ENCODE measurements at places on chromosomes 1 and 21. TPM values are rescaled to one million over a fixed set of nuclear protein-coding genes. Genes with fewer than 3 reads are reported as not detected.

The FCN3 gene
- not detected for total RNA-seq

The KCNA10 gene
- not detected for total RNA-seq

The RGS1 gene
- not detected for total RNA-seq

The PGBD2 gene
- total RNA-seq, result 3.1 TPM

The TRIM67 gene
- not detected for total RNA-seq

The INKA2 gene
- total RNA-seq, result 0.27 TPM

The CFHR1 gene
- total RNA-seq, result 1.1 TPM

The FMO4 gene
- 7.2 TPM for total RNA-seq

The NBPF6 gene
- not detected for total RNA-seq

The DISC1 gene
- 4.7 TPM for total RNA-seq

The MAP3K21 gene
- total RNA-seq, result 0.18 TPM

The OPRD1 gene
- not detected for total RNA-seq

The TMEM167B gene
- 26.1 TPM for total RNA-seq

The RYR2 gene
- 0.25 TPM for total RNA-seq

The POMGNT1 gene
- 5.6 TPM for total RNA-seq

The HMGCL gene
- total RNA-seq, result 28.4 TPM

The UBL4B gene
- total RNA-seq, result not detected

The HUNK gene
- total RNA-seq, result 0.45 TPM

The PKN2 gene
- 58.8 TPM for total RNA-seq

The COL9A2 gene
- total RNA-seq, result 7.0 TPM

The SPRR5 gene
- total RNA-seq, result not detected

Data from fibroblast of the aortic adventitia (primary cell).